ENCODE measurements at places on chromosomes 5 and 9.

DNA sequence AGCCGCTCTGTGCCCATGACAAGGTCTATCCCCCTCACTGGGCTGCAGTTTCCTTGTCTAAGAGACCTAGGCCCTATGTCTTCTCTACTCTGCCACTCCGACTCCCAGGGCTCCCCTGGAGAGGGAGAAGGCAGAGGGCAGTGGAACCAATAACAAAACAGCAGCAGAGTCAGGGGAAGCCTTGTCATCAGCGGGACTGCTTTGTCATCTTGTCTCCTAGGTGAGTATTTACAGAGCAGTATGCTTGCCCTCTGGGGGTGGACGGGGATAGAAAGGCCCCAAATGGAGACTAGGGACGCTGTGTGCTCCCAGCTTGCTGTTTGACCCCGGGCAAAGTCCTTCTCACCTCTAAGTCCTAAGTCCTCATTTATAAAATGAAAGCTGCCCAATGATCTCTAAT, 318.5 kb downstream of the CDK5RAP2 start:
- no peak for DNase-seq

DNA sequence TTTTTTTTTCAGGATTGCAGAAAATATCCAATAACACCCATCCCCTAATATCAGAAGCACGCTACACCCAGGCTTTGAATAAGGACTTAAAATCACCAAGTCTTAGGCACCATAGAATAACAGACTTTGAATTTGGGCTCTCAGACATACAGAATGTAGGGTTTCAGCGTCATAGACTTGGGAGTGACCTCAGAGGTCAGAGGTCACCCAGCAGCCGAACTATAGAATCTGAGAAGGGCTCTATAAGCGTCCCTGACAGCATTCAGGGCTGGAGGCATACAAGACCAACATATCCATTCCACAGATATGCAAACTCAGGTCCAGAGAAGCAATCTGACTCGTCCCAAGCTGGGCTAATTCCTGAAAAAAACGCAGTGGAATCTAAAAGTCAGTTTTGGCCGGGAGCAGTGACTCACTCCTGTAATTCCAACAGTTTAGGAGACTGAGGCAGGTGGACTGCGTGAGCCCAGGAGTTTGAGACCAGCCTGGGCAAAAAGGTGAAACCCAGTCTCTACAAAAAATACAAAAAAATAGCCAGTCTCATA, 34.7 kb downstream of the SLC6A7 start:
- DNase-seq = no peak

- DNase-seq = no peak
These were observed 8.7 kb upstream of the TMEM141 start for GRCh38 chr9:136782452-136782851.

GRCh38 chr5:169646856-169647255, 9.8 kb downstream of the DOCK2 start:
- DNase-seq = no peak

GRCh38 chr5:158462349-158463114, 603.6 kb upstream of the CLINT1 start:
- no peak for DNase-seq

DNA sequence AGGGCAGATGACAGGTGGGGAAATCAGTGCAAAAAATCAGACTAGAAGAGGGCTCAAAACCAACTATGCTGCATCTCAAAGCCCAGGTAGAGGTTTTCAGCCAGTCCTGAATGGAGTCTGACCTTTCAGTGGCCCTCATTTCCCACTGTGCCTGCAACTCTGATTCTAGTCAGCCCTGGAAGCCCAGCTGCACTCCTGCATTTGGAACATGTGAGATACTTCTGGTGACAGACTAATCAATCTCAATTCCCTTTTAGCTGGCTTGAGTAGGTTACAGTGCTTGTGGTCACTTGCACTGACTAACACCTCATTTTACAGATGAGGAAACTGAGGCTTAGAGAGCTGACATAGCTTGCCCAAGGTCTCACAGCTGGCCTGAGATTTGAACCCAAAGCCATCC, 7.9 kb upstream of the ACSL6 start:
- DNase-seq = no peak

GRCh38 chr5:14869668-14870164, 1.9 kb downstream of the ANKH start:
- DNase-seq = peak; percentile 15

- DNase-seq = no peak
These were observed 35.4 kb downstream of the OSTF1 start for GRCh38 chr9:75123696-75124095.

- no peak for DNase-seq
These were observed 53.7 kb downstream of the RGMB start for GRCh38 chr5:98827161-98827560.

DNA sequence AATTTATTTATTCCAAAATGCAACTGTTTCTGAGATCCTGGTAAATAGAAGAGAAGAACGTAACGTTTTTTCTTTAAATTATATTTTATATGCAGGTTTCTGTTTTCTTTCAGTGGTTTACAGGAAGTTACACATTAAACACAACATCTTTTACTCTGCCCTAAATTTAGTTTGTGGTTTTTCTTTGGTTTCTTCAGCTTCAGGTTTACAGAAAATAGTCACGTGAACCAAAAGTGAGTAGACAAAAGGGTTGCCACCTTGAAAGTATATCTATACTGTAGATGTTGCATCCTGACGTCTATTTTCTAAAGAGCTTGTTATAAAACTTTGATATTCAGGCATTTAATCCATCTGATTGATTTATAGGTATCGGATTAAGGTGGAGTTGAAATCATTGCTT, 1236.6 kb downstream of the MAT2B start:
- no peak for DNase-seq

- no peak for DNase-seq
These were observed 1.0 kb downstream of the NREP start for GRCh38 chr5:111755942-111756381.

Measured in activated T-cell treated with anti-CD3 and anti-CD28 coated beads, Interleukin-2, amount 50 U/mL, for 4 hours (primary cell).